ENCODE measurements at places on chromosomes 7 and 10. TPM values are rescaled to one million over a fixed set of nuclear protein-coding genes. Genes with fewer than 3 reads are reported as not detected.

DNA sequence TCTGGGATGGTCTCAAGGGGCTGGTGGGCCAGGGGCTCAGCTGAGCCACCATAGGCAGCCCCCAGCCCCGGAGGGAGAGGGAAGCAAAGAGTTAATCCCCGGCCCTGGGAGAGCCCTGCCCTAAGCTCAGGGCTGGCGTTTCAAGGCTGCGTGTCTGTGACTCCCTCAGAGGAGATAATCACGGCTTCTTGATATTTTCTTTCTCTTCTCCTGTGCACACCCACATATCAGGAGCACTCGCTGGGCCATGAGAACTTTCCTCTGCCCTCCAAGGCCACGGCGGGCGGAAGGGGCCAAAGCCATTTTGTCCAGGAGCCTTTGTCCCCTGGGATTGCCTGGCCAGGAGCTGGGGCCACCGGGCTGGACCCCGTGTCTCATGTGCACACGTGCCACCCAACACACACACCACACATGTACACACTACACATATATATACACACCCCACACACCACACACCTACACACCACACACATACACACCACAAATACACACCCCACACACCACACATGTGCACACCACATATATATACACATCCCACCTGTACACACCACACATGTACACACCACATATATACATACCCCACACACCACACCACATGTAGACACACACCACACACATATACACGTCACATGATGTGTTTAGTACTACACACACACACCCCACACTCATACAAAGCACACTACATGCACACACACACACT is 16.9 kb downstream of the VENTX start:
- DNase-seq = no peak

The MYL10 gene
- polyA plus RNA-seq = 9.0 TPM

GRCh38 chr7:104979167-104979841 is 34.7 kb upstream of the KMT2E start:
- DNase-seq = no peak

The CALML5 gene
- 0.99 TPM for polyA plus RNA-seq

DNA sequence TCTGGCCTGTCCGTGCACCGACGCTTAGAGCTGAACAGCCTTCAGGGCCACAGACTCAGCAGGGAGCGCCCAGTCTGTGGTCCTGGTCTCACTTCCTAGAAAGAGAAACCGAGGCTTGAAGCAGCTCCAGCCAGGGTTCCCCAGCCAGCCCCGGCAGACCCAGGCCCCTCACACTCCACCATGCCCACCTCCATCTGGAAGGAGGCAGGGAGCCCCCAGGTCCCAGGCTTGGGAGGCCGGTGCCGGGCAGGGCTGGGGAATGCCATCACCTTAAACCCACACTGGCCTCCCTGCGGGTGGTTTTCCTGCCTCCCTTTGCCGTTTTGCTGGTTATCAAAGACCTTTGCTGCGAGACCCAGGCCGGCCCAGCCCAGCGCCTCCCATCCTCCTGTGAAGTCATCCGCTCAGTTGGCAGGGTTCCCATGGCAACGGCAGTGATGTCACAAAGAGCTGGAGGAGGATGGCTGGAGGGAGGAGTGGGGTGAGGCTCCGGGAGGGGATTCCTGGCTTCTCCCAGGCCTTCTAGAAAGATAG is 24.0 kb downstream of the ELFN1 start:
- DNase-seq = no peak

The SPAM1 gene
- not detected for polyA plus RNA-seq

The POLR2J2 gene
- polyA plus RNA-seq = 6.7 TPM

DNA sequence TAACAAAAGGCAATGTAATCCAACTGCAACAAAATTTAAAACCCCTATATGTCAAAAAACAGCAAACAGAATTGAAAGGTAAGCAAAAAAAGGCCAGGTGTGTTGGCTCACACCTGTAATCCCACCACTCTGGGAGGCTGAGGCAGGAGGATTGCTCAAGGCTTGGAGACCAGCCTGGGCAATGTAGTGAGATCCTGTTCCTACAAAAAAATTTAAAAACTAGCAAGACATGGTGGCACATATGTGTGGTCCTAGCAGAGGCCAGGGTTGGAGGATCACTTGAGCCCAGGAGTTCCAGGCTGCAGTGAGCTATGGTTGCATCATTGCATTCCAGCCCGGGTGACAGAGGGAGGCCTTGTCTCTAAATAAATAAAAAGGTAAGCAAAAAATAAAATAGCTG is 212.1 kb upstream of the KLF14 start:
- no peak for DNase-seq

The TRIM50 gene
- polyA plus RNA-seq = 0.57 TPM

DNA sequence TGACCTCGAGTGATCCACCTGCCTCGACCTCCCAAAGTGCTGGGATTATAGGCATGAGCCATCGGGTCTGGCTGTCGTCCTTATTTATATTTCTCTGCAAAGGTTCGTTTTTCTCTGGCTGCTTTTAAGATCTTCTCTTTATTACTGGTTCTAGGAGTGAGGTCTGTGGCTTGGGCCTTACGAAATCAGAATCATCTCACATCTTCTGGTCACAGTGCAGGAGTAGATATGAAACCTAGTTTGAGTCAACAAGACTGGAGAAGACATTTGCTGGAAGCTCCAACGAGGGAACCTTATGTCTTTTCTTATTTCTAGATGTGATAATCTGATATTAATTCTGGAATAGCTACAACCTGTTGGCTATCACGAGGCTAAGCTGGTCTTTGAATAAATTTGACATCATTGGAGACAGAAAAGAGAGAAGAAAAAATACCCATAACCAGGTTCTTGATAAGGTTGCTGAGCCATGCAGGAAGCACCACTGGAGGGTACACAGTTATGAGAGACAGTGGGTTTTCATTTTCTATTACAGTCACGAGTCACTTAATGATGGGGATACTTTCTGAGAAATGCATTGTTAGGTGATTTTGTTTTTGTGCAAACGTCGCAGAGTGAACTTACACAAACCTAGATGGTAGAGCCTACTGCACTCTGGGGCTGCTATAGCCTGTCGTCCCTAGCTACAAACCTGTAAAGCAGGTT is 25.6 kb upstream of the IL15RA start:
- no peak for DNase-seq

- DNase-seq = no peak
Measured at GRCh38 chr10:28914701-28915100, 237.4 kb downstream of the BAMBI start.

GRCh38 chr7:10677211-10677610 is 296.5 kb upstream of the PHF14 start:
- DNase-seq = no peak

The IL2RA gene
- polyA plus RNA-seq = not detected

DNA sequence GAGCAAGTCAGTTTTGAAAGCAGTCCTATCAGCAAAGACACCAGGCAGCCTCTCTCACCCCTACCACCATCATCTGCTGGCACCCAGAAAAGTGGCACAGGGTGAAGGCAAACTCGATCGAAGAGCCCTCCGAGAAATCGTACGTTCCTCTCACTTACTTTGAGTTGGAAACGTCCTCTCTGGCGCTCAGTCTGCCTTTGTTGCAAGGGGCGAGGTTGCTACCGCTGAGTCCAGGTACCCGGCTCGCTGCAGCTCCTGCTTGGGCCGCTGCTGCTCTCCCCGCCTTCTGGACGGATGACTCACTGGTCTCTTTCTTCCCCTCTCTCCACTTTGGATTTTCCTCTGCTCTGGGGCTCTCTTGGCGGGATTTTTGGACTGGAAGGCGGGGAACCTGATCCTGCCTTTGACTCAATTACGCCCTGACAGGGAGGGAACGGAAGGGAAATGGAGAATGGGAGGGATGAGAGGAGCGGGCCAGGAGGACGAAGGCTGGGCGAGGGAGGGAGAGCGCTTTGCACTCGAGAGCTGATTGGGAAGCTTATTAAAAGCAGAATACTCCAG is at the start of gene PTN:
PTN (minus strand) TSS at position 453 of the 561 bp plus-strand sequence. CDS start 88,760 bp downstream, outside the sequence.
- peak; percentile 85 for DNase-seq

The PNLIPRP1 gene
- polyA plus RNA-seq = not detected

- no peak for DNase-seq
Measured at GRCh38 chr10:3106928-3107425, 39.6 kb downstream of the PFKP start.

The ACHE gene
- 82.8 TPM for polyA plus RNA-seq

GRCh38 chr10:124379609-124380193 is 39.0 kb downstream of the OAT start:
- DNase-seq = no peak

The KLF14 gene
- polyA plus RNA-seq = 1.5 TPM

- no peak for DNase-seq
Measured at GRCh38 chr7:29078311-29079260, 67.8 kb downstream of the CPVL start.

The MOGAT3 gene
- not detected for polyA plus RNA-seq

DNA sequence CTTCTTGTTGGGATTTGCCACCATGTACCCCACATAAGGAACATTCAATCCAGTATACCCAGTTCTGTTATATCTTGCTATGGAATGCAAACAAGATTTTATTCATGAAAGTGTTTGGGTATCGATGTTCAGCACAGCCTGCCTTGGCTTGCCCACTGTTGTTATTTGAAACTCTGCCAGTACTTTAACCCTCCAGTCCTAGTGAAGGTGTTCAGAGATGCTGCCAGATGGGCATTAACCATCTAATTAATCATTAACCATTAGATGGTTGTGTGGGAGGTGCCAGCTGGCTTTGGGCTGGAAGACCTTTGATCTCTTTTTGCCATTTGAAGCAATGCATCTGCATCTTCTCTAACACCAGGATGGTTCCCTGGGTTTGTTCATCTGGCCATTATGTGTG is 363.0 kb downstream of the SH2D4B start:
- no peak for DNase-seq

The MINDY4 gene
- 4.7 TPM for polyA plus RNA-seq

DNA sequence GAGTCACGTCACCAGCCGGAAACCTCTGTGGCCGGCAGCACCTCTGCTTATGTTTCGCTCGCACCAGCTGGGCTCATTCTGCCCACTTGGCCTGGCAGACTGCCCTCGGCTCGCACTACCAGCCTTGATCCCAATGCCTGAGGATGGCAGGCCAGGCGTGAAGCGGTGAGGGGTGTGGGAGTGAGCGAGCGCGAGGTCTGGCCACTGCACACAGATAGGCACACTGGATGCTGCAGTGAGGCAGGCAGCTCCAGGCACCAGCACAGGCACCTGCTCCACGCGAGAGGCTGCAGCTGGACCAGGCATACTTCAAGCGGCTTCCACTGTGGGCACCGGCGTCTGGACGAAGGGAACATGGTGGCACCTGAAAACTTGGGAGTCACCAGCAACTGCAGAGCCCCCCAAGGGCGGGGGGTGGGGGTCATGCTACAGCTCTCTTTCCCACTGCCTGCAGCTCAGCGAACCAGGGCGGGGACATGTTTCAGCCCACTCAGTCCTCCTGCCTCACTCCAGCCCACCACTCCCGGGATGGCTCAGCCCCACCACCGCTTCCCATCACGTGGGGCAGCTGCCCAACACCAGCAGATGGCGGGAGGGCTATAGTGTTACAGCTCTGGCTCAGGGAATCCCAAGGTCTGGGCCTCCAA is 5.4 kb upstream of the DMTF1 start:
- no peak for DNase-seq

DNA sequence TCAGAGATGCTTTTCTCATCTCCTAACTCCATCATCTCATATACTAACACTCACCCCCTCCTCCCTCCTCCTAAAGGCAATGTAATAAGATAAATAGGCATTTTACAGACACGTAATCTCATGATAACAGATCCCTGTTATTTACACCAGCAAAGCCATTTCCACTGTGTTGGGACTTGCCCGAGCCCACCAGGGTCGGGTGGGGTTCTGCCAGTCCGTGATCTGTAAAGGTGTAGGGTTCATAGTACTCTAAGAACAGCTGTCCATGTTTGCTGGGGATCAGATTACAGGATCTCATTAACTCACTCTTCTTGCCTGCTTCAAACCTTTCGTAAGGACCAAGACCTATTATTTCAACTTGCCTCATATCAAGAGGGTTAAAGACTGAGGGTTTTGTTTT is 172.4 kb downstream of the FZD1 start:
- no peak for DNase-seq

- no peak for DNase-seq
Measured at GRCh38 chr10:122075171-122075570, 86.2 kb downstream of the TACC2 start.

The TMEM236 gene
- polyA plus RNA-seq = 0.49 TPM

GRCh38 chr10:7787150-7787856 is 490 bp downstream of the KIN start:
- no peak for DNase-seq

DNA sequence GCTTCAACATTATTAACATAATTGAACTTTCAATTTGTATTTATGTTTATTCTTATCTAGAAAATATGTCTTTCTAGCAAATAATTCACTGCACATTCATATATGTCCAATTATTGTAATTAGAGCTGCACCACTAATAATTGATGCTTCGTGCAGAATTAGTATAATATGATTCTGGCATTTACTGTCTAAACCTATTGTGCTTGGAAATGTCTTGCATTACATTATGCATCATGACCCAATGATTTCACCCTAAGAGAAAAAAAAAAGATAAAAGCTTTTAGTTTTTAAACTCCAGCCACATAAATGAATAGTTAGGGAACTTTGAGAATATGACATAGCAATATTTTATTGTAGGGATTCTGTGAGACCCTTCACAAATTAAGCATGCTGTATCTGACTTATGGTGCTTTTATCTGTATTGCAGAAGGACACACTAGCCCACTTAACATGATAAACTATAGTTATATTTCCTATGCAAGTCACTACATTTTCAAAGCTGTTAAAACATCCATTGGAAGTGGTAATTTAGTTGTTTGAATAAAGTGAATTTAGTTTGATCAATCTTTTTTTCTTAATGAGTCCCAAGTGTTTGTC is 1609.1 kb downstream of the REEP3 start:
- no peak for DNase-seq

DNA sequence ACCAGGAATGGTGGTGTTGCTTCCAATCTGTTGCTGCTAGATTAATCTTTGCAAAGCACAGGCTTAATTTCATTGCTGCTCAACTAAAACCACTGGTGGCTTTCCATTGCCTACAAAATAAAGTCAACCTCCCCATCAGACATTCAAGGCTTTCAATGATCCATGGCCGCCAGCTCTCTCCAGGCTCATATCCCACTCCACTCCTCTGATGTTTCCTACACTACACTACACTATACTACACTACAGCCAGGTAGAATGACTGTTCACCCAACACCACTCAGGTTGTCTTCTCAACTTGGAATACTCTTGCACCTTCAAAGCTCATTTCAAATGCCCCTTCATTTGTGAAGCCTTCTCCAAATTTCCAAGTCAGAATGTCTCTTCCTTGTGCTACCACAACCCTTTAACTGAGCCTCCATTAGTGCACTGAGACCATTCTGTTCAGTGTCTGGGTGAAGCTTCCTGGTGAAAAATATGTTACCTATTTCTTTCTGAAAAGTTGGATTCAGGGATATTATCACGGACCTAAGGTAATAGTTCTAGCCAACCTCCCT is 35.5 kb upstream of the CC2D2B start:
- DNase-seq = no peak

GRCh38 chr7:43669286-43670081 is 59.8 kb downstream of the COA1 start:
- no peak for DNase-seq

GRCh38 chr7:15463801-15464666 is 97.8 kb downstream of the AGMO start:
- no peak for DNase-seq

Measured in hindlimb muscle (tissue), 1 donor.